Common myeloid progenitor, CD34-positive (primary cell): ENCODE measurements at places on chromosomes 4 and X.

DNA sequence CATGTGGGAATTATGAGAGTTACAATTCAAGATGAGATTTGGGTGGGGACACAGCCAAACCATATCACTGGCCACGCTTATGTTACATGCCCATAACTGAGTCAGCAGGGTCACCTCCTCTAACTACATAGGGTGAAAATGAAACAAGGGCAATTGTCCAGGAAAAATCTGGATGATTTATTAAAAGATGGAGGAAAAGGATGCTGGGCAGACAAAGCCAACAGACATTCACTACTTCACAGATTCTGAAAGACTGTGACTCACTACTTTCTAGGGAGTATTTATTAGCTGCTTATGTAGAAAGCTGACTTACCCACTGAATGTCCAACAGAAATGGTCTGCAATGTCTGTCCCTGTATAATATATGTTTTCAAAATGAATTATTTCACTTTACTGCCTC is 72.4 kb downstream of the APBB2 start:
- no peak for DNase-seq

DNA sequence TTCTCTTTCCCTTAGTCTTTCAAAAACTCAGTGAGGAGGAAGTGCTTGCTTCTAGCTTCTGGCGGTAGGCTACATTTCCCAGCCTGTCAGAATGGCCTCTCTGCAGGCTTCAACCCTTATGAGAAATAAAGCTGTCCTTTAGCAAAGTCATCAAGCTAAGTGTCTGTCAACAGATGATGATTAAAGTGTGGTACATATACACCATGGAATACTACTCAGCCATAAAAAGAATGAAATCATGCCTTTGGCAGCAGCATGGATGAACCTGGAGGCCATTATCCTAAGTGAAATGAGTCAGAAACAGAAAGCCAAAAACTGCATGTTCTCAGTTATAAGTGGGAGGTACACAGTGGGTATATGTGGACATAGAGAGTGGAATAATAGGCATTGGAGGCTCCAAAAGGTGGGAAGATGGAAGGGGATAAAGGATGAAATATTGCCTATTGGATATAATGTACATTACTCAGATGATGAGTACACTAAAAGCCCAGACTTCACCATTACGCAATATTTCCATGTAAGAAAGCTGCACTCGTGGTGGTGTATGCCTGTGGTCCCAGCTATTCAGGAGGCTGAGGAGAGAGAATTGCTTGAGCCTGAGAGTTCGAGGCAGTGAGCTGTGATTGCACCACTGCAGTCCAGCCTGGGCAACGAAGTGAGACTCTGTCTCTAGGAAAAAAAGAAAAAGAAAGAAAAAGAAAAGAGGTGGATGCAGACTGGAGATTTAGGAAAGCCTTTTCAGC is 7.9 kb downstream of the TRIM2 start:
- no peak for DNase-seq

DNA sequence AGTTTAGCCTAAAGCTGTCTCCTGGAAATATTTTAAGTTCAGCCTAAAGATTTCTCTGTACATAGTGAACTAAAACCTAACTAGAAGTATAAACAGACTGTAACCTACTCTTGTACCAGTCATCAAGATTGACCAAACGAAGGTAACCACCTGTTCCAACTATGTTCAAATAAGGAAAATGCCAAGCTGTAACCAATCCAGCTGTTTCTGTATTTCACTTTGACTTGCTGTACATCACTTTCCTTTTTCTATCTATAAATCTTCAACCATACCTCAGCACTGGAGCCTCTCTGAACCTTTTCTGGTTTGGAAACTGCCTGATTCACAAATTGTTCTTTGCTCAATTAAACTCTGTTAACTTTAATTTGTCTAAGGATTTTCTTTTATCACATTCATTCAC is 3.1 kb upstream of the CYSLTR1 start:
- DNase-seq: no peak

- no peak for DNase-seq
These were observed 54.1 kb upstream of the VEGFD start for GRCh38 chrX:15438332-15438731.

DNA sequence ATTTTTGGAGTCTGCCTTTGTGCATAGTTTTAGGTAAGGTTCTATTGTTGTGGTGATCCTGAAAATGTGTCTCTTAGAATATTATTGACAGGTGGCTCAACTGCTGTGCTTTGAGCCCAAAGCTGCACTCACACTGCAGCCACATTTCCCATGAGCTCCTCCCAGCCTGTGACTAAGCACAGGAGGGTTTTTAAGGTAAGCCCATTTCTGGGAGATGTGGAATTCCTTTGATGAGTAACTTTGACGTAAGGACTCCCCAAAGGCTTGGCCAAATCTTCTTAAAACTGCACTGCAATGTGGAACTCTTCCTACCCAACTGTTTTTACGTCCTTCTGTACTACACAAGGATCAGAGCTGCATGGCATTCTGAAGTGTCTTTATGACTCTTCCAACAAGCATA is 20.0 kb upstream of the TMPRSS11A start:
- DNase-seq: no peak

DNA sequence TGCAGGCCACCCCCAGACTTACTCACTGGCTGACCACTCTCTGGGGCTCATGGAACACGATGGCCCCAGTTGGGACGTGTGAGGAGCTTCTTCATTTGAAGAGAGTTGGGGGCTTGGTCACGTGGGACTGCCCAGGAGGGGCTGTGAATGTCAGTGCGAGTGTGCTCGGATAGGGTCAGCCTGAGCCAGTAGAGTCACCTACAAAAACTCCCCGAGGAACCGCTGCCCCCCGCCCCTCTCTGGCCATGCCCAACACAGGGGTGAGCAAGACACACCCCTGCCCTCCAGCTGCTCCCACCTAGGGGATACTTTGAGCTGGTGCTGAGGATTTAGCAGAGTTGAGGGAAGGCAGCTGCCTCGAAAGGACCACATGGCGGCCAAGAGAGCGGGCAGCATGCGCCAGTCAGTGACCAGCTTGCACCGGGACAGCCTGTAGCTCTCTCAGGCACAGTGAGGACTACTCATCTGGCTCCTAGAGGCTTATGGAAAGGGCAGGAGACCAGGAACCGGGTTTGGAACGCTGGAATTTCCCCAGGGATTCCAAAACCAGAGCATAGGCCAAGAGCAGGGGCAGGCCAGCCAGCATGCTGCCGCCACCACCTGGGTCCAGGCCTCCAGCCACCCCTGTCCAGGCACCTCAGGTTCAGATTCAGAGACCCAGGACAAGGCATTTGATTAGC is 8.4 kb downstream of the PNMA6E start:
- DNase-seq: no peak

DNA sequence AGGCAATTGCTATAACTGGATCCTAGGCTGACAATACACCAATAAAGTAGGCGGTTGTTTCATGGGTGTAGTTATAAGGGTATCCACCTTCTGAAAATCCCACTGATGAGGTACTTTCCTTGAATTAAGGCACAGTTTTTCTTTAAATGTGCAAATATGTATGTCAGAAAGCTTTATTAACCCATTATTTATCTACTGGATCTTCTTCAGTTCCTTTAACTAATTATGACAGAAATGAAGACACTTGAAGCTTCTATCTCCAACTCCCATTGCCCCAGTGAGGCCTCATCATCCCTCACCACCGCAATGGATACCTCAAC is 159.6 kb upstream of the KLF3 start:
- DNase-seq: no peak

GRCh38 chr4:31343061-31343460 is 622.9 kb downstream of the PCDH7 start:
- peak; percentile 1 for DNase-seq

DNA sequence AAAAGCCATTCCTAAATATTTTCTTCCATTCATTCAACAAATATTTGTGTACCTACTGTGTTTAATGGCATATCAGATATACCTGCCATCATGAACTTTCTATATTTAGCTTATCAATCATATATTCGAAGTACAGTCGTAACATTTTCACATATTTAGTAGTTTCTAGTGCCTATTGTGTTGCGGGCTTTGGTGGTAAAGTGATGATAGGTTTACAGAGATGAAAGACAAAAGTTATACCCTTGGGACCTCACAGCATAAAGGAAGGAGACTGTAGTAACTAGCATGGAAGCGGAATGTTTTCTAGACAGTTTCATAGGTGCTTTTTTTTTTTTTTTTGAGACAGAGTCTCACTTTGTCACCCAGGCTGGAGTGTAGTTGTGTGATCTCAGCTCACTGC is 39.5 kb downstream of the RBPJ start:
- DNase-seq: no peak

GRCh38 chr4:169485086-169485485 is 127.3 kb downstream of the NEK1 start:
- no peak for DNase-seq

DNA sequence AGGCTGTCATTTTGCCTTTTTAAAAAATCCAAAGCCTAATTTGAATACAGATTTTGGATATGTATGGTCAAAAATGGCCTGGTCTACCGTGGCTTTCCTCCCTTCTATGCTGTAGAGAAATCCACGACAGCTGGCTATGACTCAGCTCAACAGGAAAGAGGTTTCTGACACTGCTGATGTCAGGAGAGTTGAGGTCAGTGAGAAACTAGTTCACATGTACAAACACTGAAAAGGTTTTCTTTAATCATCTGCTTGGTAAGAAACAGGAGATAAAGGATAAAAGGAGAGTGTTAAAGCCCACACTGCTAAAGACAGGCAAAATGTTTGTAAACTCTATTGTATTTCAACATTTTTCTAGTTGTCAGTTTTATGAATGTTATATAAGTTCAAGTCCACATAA is 113.9 kb downstream of the NYX start:
- DNase-seq: peak; percentile 40

GRCh38 chr4:139453041-139453370 is 915 bp upstream of the RAB33B start:
- peak; percentile 96 for DNase-seq

DNA sequence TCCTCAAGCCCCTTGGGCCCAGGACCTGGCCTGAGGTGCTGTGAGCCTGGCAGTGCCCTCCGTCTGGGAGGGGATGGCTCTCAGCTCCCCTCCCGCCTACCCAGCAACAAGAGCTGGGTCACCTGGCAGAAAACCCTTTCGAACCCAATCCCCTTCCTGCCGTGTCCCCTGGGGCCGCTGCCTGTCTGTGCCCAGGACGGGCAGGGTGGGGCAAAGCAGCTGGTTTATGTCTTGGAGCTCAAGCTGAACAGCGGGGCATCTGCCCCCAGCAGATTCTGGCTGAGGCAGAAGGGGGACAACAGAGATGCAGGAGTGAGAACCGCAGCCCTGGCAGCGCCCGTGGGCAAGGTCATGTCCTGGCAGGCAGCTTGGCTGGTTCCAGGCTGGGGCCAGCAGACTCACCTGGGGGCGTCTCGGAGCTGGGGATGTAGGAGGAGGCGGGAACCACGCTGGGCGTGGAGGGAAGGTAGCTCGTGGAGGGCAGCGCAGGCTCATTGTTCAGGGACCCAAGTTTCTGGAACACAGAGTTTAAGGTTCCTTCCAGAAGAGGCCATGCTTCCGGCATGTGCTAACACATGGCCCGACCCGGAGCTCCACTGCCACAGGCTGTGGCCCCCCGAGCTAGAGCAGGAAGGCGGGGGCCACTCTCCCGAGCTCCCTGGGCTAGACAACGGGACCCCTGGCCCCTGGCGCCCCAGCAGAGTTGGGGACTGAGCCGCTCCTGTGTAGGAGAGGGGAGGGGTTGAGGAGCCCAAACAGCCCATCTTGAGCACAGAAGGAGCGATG is 24.2 kb downstream of the NELFA start:
- no peak for DNase-seq

GRCh38 chrX:103783196-103783595 is 6.6 kb downstream of the PLP1 start:
- DNase-seq: no peak

DNA sequence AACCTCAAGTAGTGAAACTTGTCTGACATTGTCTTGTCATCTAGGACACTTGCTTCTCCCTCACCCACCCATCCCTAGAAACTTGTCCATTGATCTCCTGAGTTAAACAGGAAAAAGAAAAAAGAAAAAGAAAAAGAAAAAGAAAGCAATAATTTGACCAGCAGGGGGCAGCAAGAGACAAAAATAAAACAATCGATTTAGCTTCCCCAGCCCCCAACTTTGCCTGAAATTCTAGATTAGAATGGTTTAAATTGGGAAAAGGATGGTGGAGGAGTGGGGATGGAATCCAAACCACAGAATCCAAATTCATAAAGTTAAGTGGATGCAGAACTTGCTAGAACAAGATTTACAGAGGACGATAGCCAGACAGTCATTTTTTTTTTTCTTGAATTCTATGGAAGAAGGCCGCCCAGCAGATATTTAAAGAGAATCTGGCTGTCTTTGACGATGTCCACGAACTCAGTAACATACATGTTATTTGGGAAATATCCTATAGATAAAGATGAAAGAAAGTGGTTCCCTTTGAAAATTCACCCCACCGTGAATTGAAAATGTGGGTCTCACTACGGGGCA is 282.9 kb downstream of the USP46 start:
- DNase-seq: peak; percentile 31

DNA sequence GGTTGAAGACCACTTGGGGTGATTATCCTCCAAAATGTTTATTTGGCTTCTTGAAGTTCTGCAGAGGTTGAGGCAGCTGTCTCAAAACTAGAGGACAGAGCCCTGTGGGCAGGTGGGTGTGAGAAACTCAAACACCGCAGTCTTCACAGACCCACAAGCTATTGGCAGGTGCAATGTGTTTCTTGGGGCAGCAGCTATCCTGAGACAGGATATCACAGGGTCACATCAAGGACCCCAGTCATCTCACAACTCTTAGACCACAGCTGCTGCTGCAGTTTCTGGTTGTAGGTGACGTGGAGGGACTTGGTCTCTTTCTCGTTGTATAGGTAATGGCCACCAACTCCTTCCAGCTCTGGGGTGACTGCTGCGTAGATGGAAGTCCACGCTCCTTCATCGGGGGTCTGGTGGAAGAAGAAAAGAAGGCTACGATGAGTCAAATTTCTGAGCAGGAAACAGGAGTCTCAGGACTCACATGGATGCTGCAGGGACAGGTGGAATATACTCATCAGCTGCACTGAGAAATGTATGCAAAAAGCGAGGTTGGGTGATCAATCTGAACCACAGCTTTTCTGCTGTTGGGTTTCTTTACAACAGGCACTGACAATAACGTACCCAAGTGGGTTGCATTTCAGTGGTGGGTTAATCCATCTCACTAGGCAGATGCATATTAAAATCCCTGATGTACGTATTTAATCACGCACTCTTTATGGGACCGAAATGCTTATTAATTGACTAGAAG is 279.8 kb downstream of the DHRSX start:
- no peak for DNase-seq
